ENCODE measurements at places on chromosomes 5 and 9. TPM values are rescaled to one million over a fixed set of nuclear protein-coding genes. Genes with fewer than 3 reads are reported as not detected.

- no peak for DNase-seq
- H3K4me1 ChIP-seq = no peaks in the 10 kb centered on the region
- H3K36me3 ChIP-seq = no peaks in the 10 kb centered on the region
- H3K27me3 ChIP-seq = no peaks in the 10 kb centered on the region
- no peak overlapping the region for H3K27ac ChIP-seq
These were observed 391.0 kb upstream of the IRX2 start for GRCh38 chr5:3142261-3143027.

CMYA5 gene
- total RNA-seq = 0.22 TPM

SYNPO gene
- total RNA-seq = 8.2 TPM

KCTD16 gene
- 0.64 TPM for total RNA-seq

Data from HCT116 (cell line).